ENCODE measurements at places on chromosomes 12 and 14.

DNA sequence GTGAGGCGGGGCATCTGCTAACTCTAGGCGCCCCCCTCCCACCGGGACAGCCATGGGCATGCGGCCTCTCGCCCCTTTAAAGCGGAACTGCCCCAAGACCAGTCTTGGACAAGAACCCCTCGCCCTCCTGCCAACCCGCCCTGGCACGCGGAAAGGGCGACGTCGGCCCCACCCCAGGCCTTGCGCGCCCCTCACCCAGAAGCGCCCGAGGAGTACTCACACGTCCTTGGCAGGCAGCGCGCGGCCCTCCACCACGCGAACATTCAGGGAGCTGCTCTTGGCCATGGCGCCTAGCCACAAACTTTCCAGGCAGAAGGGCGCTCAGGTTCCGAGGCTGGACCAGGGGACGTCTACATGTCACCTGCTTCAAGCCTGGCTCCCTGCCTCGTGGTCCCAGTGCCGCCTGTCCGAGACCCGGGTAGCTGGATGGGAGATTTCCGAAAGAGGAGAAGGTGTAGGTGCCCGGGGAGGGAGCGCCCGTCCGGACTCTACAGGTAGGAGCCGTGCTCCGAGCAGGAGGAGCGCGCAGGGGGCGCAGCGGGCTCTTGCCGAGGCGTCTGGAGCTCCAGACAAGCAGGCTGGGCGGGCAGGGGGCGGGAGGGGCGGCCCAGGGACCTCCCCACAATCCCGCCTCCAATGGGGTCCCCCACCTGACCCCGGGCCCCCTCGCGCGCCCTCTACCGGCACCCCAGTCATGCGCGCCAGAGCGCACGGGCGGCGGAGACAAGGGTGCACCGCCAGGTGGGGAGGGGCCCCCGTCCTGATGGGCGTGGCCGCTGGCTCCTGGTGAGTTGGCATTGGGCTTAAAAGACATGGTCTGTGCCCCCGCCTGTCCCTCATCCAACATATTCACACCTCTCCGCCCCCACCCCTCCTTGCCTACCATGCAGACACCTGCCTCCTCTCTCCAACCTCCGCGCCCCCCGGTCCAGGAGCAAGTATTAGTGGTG lies at the start of gene RASAL1:
RASAL1 (minus strand) TSS at position 584 of the 950 bp plus-strand sequence; CDS start at position 285, 299 bp downstream.
- no peak for DNase-seq

- DNase-seq = peak; percentile 39
Observed at GRCh38 chr12:104282109-104282508, 21.4 kb upstream of the EID3 start.

DNA sequence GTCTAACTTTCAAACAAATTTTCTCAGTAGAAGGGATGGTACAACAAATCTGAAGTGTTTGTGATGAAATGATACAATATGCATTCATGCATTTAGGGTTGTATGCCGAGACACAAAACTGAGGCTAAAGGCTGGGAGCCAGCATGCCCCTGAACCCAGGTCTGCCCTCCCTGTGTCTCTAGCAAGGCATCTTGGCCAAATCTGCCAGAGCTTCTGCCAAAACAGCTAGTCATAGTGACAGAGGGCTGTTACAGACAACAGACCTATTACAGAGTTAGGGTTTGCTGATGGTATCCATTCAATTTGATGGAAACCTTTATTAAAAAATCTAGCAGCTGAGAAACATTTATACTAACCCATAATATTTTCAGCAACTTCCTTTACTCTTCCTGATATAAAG lies 11.3 kb upstream of the CHPT1 start:
- no peak for DNase-seq

DNA sequence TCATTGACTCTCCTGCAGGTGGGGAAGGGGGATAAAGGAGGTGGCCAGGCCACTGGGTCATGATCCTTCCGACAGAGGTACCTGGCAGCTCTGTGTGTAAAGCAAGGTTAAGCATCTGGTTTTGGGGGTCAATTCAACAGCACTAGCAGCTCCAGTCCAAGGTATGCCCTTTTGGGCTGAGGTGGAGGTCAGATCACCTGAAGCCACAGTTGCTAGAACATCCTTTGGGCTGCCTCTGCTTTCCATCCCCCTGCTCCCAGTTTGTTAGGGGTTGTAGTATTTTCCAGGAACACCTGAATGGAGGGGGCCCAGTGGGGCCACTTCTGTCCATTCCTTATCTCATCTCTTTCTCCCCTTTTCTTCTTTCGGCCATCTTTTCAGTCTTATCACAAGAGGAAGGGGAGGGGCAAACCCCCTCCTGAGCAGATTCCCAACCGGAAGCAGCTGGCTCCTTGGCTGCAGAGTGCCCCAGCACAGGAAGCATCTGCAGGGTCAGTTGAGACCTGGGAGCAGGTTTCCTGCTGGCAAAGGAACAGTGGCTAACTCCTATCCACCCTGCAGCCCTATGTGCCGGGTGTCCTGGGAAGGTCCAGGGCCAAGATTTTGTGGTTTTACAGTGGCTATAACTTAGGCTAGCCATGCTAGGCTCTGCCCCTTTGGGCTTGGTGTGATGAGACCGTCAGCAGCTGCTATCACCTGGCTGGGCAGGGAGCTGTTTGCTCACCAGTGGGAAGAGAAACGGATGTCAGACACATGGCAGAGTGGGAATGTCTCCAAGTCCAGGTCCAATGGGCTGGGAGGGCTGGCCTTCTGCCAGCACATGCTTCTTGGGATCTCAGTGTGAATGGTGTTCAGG lies 40.2 kb downstream of the SH2B3 start:
- no peak for DNase-seq

DNA sequence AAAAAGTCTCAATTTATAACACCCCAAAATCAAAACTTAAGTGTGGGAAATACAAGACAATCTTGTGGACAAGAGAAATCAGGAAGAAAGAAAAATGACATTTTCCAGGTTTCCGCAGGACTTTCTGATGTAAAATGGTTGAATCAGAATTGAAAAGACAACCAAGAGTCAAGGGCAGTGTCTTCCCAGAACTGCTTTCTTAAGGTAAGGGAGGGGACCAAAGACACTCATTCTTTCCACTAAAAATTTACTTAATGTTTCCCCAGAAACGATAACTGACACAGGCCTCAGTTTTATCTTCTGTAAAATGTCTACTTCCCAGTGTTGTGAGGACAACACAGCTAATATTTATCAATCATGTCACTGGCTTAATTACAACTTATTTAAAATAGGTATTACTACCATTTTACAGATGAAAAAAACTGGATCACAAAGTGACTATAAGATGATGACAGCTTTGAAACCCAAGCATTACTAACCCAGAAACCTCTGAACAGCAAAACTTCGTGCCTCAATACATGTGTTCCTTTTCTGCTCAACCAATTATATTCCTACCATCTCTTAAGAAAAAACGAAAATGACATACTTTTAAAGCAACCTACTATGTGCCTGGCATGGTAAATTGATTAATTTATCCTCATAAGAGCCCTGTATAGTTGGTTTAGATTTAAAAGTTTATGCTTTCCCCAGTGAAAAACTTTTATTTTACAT lies 4.6 kb downstream of the SINHCAF start:
- no peak for DNase-seq

DNA sequence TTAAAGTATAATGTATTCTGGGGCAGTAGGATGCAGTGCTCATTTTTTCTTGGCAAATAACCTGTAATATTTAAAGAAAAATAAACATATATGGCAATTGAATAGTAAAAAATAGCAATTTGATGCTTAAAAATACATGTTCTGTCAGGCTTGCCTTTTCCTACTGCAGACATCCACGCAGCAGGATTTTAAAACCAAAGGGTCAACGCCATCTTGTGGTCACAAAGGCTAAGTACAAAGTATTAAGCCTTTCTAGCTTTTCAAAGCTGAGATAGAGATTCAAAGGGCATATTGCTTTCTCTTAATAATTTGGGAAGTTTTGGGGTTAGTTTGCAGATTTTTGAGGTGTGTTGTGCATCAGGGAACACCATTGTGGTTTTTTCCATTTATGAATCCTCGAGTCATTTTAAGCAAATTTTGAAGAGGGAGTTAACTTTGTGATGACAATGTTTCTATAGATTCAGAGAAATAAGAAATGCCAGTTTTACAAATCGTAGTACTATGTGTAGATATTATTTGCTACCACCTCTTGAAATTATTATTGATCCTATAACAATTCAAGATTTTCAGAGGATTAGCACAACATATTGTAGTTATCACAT lies 4.7 kb upstream of the CCER1 start:
- peak; percentile 59 for DNase-seq

GRCh38 chr14:104294983-104295680 lies 156.7 kb downstream of the KIF26A start:
- no peak for DNase-seq

DNA sequence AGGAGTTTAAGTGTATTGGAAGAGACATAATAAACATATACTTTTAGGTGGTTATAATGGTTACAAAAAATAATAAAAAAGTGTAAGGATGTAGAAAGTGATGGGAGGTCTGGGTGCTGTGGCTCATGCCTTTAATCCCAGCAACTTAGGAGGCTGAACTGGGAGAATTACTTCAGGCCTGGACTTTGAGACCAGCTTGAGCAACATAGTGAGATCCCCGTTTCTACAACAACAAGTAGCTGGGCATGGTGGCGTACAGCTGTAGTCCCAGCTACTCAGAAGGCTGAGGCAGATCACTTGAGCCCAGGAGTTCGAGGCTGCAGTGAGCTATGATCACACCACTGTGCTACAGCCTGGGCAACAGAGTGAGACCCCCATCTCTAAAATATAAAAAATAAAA lies 19.0 kb downstream of the NUBPL start:
- no peak for DNase-seq
